Bronchial epithelial cell (primary cell): ENCODE measurements at places on chromosomes 6 and 20.
A peak's percentile ranks its signal among the peaks of the same experiment; 100 is the strongest.

DNA sequence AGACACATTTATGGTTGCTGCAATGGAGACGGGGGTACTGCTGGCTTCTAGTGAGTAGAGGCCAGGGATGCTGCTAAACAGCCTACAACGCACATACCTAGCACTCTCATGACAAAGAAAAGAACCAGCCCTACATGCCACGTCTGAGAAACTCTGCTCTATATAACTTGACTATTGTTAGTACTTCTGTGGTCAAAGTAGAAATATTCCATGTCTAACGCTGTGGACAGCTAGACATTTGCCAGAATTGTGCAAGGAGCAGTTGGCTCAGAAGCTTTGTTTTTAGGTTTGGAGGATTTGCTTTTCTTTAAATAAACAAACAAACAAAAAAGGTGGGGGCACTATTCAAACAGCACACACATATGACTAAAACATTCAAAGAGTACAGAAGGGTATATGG lies 20.5 kb downstream of the UBE2V1 start:
- no peak for DNase-seq

- no peak for DNase-seq
Measured at GRCh38 chr6:101663100-101663499, 269.6 kb downstream of the GRIK2 start.

DNA sequence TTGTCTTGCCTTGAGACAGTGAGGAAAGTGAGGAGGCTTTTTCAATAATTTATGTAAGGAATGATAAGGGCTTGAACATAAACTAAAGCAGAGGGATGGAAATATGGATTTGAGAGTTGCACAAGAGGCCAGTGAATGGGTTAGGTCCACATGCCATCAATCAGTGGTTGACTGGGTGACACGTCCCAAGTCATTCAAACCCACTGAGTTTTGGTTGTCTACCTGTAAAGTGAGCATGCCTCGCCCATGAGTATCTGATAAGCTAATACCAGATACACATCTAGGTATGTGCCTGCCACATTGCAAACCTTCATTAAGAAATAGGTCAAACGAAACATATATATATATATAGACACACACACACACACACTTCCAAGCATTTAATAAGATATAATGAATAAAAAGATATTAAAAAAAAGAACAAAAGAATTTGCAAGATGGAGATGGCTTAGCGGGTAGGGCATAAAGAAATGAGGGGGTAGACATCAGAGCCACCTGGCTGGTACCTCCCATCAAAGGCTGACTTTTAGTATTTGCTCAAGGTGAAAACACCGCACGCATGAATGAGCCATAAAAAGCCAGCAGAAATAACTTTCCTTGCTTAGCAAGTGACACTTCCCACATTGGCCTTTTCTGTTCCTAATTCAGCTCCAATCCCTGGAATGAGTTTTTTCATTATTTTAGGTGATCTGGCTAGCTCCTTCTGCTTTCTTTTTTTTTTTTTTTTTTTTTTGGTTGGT lies 109.1 kb upstream of the GGTLC1 start:
- no peak for DNase-seq

GRCh38 chr6:71031912-71032311 lies 75.1 kb upstream of the B3GAT2 start:
- no peak for DNase-seq

- peak; percentile 57 for DNase-seq
Measured at GRCh38 chr6:3468585-3468984, 11.7 kb upstream of the SLC22A23 start.

DNA sequence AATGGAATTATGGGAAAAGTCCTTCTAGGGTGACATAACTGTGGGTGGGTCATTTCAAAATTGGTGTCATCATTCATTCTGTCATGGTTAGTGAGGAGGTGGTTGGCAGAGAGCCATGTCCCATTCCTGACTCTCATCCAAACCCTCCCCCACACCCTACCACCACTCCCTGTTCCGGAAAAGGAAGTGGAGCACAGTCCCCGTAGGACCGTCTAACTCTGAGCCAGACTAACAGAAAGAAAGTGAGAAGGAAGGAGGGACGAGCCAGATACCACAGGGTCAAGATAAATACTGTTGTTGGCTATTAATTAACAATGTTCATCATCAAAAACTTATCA lies 4.8 kb downstream of the TRIM10 start:
- peak; percentile 65 for DNase-seq

DNA sequence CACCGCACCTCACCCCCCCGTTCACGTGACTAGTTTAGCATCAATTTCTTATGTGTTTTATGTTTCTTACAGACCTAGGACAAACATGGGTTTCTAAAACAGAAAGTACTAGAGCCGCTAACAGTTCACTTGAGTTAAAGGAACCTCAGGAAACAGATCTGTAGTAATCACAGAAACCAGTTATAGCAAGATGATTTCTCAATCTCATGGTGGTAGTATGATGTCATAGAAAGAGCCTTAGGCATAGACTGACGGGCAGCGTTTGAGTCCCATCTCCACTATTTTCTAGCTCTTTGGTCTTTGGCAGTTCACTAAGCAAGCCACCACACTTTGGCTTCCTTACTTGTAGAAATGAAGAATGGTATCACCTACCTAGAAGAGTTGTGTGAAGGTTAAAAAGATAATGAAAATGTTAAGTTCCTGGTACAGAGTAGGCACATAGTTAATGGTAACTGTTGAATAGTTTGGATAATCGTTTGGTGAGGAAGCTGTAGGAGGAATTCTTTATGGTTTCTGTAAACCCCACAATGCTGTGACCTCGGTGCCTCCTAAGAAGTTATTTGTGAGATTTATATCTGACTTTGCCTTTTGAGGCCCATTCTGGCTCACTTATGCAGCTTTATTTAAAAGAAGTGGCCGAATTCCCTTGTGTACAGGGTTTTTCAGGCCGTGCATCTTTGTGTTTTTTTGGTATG lies 21.3 kb downstream of the CTNNBL1 start:
- peak; percentile 66 for DNase-seq

- DNase-seq, result no peak
Measured at GRCh38 chr6:7157752-7158616, 50.2 kb downstream of the RREB1 start.

GRCh38 chr6:19782588-19782987 lies 54.6 kb upstream of the ID4 start:
- no peak for DNase-seq

- DNase-seq, result peak; percentile 50
Measured at GRCh38 chr6:37019065-37019450, 13.6 kb downstream of the FGD2 start.

- no peak for DNase-seq
Measured at GRCh38 chr6:34247481-34248197, 1.2 kb downstream of the SMIM29 start.

DNA sequence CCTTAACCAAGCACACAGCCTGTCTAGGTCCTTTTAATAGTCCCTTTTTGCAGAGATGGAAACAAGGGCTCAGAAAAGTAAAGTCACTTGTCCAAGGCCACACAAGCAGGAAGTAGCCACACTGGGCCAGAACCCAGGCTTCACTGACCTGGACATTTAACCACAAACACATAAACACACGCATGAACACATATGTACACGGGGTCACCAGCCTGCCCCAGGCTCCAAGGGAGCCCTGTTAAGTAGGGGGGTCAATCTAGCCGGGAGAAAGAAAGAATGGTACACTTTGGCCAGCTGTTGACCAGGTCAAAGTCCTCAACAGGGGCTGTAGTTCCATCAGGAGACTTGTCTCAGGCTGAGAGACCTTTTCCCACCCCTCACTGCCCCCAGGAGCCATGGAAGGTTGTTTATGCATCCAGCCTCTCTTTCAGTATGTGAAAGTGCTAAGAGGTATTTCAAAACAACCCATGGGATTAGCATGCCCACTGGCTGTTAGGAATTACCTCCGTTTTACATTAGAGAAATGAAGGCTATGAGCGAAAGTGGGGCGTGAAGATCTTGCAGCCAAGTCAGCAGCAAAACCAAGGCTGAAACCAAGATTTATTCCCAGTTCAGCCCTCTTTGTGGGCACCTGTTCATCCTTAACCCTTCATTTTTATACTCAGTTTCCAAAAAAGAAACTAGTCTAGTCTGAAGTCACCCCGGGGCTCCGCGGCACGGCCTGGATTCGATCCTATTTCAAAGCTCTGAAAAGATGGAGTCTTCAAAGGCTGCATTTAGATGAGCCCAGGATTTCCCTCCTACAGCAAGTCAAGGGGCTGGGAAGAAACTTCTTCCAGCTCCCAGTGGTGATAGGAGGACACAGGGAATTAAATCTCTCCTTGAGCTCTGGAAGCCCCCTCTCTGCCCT lies 9.8 kb downstream of the SDC4 start:
- no peak for DNase-seq

GRCh38 chr6:3471711-3472110 lies 14.9 kb upstream of the SLC22A23 start:
- DNase-seq, result peak; percentile 54

DNA sequence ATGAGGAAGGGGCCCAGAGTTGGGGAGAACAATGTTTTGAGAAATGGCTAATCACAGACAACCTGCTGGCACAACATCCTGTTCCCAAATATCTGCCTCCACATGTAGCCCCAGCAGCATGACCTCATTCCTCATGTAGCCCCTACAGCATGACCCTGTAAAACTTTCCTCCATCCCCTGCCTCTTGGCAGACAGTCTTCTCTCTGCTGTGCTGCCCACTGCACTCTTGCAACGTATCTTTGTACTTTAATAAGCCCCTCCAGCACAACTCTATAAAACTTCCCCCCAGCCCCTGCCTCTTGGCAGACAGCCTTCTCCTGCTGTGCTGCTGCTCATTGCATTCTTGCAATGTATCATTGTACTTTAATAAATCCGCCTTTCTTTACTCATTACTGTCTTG lies 278.8 kb downstream of the HDGFL1 start:
- DNase-seq, result no peak

- DNase-seq, result no peak
Measured at GRCh38 chr20:40196846-40197436, 492.1 kb downstream of the MAFB start.

GRCh38 chr20:49724408-49725223 lies 10.9 kb upstream of the B4GALT5 start:
- no peak for DNase-seq

DNA sequence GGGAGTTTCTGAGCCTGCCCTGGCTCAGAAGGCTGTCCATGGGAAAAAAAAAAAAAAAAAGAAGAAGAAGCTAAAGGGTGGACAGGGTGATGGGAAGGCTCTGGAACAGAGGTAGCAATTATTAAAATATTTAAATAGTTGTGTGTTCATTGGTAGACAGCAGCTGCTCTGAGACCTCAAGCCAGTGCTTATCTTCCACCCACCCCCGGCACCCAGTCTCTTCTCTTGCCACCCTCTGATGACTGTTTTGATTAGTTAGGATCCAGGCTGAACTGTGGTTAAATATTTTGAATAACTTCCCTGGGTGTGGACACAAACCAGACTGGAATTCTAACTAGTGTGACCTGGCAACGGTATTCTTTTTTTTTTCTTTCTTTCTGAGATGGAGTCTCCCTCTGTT lies 16.9 kb upstream of the SRSF3 start:
- DNase-seq, result peak; percentile 91

GRCh38 chr6:52286798-52287432 lies 2.4 kb upstream of the MCM3 start:
- peak; percentile 62 for DNase-seq

DNA sequence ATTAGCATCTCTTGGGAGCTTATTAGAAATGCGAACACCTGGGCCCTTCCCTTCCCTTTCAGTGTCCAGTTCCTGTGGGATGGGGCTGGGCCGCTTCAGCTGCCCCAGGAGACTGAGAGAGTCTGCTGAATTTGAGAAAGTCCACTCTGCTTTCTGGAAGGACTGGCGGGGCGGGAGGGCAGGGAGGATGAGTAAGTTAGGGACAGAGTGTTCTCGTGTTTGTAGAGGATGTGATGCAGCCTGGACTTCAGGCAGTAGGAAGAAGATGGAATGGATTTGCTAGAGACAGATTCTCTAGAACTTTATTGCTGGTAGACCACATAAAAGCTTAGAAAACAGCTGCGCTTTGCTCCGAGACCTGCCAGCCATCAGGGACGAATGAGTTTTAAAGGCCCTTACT lies 1.1 kb upstream of the TULP4 start:
- DNase-seq, result no peak

DNA sequence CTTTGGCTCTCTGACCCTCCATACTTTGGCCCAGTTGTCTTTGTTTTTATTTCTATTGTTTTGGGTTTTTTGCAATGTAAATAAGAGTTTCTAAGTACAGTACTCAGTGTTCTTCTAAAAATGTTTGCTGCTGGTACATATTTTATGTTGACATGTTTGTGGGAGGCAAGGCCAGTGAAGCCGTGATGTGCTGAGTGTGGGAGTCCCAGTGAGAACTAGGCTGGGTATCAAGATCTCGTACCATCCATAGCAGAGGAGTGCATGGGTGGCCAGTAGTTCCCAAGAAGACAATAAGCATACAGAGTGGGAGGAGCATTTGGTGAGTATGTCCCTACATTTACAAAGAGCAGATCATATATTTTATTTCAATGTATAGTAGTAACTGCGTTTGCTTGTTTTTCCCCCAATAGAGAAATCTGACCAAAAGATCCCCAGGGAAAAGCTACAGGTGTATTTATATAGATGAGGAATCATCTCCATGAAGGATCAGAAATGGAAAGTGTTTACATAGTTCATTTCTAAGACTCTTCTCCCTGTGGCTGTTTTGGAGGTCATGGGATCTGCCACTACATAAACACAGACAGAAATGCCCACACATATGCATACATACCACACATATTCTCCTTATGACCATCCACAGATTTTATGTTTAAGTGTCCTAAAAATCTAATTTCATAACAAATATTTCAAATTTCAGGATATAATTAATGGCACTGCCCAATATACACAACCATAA lies 285.9 kb downstream of the ALDH8A1 start:
- no peak for DNase-seq
